ENCODE measurements at places on chromosomes 4 and X. TPM values are rescaled to one million over a fixed set of nuclear protein-coding genes. Genes with fewer than 3 reads are reported as not detected.
A peak's percentile ranks its signal among the peaks of the same experiment; 100 is the strongest.

DNA sequence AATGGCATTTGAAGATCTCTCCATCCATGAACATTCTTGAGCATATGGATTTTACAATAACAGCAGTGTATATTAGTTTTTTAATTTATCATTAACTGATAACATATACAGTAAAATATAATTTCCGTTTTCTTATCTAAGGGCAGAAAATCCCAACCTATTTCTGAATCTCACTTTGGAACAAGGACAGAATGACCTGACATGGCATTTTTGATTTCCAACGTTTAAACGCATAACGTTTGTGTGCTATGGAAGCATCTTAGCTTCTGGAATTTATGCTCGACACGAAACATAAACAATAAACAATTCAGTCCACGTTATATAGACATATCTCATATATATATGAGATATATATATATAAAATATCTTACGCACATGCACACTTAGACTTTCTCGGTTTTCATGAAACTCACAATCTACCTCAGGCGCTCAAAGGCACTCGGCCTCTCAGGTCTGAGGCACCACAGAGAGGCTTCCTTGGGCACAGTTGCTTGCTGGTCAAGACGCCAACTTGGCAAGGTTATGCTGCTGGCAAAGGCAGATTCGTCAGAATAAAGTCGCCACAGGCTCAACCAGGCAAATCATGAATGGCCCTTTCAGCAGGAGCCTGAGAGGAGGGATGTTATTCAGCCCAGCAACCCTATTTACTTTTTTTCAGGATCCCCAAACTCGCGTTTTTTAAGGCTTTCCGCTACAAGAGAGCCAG, 1.0 kb upstream of the UGT8 start:
- DNase-seq, result peak; percentile 40

GRCh38 chrX:27336466-27337091, 126.6 kb downstream of the PPP4R3C start:
- DNase-seq, result no peak

DNA sequence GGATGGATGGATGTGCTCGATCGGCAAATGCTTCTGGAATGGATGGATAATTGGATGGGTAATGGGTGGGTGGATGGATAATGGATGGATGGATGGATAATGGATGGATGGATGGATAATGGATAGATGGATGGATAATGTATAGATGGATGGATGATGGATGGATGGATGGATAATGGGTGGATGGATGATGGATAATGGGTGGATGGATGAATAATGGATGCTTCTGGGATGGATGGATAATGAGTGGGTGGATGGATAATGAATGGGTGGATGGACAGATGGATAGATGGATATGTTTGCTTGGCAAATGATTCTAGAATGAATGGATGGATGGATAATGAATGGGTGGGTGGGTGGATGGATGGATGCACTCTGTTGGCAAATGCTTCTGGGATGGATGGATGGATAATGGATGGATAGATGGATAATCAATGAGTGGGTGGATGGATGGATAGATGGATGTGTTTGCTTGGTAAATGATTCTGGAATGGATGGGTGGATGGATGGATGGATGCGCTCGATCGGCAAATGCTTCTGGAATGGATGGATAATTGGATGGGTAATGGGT, 3.8 kb upstream of the SLC25A6 start:
- DNase-seq, result no peak

GRCh38 chr4:161003418-161004057, 1160.3 kb downstream of the FSTL5 start:
- DNase-seq, result no peak

DNA sequence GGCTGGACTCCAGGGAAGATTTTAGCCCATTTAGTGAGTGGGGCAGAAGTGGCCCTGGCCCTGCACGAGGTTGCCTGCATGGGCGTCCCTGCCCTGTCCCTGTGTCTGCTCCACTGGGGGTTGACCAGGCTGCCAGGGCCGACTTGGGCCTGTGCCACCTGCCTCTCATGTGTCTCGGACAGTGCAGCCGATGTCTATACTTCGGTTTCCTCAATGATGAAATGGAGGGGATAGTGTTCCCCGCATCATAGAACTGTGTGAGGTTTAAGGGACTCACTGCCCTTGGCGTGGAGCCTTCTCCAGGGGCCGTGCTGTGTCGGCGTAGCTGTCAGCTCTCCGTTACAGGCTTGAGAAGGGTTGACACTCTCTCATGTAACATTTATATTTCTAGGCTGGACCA, 27.0 kb upstream of the MSANTD1 start:
- DNase-seq, result peak; percentile 28

Gene NLRP2B
- total RNA-seq, result not detected

DNA sequence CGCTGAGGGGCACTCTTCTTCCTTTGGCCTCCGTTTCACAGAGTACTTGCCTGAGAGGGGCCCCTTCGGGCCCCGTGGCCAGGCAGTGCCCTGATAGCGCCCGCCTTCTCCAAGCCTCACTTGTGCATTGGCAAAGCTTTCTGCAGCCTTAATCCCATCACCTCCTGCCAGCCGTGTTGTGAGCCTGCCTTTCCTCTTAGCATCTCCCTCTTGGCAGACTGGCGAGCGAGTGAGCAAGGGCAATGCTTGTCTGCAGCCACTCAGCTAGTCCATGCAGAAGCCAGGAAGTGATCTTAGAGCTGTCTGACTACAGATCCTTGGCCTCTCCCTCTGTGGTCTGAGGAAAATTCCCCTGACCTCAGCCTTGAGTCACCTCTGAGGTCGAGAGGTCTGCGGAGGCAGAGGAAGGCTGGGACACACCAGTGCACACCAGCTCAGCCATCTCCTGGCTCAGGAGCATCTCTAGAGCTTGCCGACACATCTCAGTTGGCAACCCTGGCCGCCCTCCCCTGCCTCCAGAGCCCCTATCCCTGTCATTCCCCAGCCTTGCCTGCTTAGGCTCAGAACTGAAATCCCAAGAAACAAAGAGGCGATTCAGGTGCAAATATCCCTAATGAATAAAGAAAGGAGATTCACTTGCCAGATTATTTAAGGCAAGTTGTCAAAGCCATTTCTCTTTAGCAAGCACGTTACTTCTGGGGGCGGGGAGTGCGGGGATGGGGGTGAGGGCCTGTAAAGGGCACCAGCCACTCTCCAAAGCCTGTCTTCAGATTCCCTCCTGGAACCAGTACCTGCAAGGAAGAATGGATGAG, 143.5 kb upstream of the MAMLD1 start:
- DNase-seq, result no peak

All from mucosa of descending colon (tissue), 3 donors.